CD8-positive, alpha-beta memory T cell (primary cell): ENCODE measurements at places on chromosomes 5 and 9.

- no peak for DNase-seq
Observed at GRCh38 chr9:21454149-21454548, 13.9 kb downstream of the IFNA1 start.

DNA sequence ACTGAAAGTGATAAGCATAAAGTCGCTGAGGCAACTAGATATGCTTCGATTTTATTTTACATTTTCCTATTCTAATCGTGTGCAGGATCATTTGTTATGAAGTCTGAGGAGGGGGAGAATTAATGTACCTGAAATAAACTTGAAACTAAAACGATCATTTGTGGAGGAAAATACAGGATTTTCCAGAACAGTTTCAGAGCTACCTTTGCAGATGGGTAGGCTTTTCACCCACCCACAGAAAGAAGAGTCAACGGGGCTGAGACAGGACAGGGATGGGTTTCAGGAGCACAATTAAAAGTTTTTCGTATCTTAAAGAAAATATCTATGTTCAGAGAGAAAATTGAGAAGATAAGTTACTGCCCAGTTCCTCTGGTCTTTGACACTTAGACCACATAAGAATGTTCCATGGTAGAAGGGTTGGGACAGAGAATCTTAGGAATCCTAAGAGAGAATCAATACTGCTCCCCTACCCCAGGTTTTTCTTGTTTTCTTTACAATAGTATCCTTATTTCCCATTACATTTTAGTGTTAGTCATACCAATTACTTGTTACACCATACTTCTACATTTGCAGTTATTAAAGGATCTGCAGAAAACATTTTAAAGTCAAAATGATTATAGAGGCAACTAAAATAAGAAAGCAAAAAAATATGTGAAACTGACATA, 211.4 kb downstream of the DEPDC1B start:
- no peak for DNase-seq

DNA sequence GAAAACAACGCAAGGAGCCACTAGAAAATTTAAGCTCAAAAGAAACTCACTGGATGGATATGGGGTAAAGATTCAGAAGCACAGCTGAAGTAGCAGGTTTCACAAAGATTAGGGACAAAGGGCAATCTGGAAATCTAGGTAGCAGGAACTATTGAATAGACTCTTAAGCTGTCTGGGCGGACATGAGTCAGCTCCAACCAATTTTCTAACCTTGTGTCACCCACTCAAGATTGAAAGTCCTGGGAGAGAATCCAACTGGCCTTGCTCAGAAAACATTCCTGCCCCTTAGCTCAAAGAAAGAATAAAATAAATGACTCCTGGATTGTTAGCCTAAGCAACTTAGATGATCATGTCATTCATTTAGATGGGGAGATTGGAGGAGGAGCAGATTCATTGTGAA, 69.2 kb downstream of the STK32A start:
- DNase-seq = no peak

DNA sequence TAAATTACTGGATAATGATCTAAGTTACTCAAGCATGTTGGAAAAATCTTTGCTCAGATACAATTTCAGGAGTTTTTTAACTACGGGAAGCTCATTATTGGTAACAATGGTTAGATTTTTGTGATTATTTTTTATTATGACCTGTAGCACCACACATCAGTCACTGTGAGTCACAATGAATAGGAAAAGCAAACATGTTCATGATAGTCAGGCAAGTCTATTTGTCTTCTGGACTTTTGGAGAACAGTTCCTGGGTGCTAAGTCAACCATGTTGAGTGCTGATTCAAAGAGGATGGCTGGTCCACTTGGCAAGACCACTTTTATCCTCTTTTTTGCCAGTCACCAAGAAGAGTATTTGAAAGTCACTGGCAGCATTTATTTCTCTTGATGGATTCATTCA, 403.2 kb downstream of the KIF4B start:
- no peak for DNase-seq

DNA sequence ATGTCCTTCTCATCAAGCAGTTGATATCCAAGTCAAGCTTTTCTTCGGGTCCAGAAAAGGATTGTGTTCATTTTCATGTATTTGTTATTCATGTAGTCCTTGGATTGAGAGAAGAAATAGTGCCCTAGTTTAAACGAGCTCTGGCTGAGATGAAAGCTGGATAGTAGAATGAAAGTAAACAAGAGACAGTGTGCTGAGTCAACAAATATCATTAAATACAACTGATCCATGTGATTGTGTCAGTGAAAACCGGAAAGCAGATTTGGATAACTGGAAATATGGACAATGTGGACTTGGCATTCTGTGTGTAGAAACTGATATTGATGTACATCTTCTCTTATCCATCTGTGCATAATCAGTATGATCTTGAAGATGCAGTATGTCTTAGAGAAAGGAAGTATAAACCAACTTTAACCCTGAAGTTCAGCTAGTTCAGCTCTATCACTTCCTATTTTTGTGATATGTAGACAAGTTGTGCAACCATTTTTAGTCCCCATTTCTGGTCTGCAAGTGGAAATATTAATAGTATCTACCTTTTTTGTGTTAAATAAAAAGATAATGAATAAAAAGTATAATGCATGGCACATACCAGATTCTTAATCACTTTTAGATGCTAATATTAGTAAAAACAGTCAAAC, 4.4 kb downstream of the MUSK start:
- DNase-seq = no peak

GRCh38 chr9:137745541-137745991, 126.8 kb downstream of the EHMT1 start:
- DNase-seq = no peak

GRCh38 chr5:140673187-140673976, at the start of gene DND1:
Gene DND1 (minus strand): TSS chr5:140673576. CDS start chr5:140673542, 34 bp downstream.
- DNase-seq = no peak

DNA sequence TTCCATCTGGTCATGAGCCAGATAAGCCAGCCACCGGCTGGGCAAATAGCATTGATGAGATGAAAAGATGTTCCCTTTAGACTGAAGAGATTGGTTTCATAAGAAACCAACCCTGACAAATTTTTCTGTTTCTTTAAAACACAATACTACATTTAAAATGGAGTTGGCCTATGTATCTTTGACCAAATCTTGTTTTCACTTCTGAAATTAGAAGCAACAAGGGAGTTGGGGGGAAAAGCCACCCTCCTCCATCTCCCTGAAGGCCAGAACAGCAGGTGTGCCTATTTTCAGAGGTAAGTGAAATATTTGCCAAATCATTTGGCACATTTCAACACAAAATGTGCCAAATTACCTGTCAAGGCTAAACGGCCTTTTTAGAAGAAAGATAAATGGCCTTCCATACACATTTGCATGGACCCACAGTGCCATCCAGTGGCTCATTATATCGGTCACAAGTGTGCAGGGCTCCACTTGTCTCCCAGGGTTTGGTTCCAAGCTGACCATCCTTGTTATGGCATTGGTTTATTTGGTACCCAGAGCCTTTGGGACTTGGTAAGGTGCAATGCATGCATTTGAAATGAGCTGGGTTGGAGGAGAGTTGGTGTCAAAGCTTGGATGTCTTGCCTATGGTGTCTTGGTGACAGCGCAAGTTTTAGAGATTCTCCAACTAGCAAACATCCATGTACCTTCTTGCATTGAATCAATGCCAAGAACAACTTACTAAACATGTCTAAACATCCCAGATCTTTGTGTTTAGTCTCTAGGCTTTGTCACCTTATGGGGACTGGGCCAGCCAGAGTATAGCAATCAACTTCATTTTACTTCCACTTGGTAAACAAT, 372.0 kb upstream of the KIF2A start:
- DNase-seq = no peak

- no peak for DNase-seq
Observed at GRCh38 chr9:36250079-36250478, 8.2 kb downstream of the GNE start.

GRCh38 chr5:75952963-75953362, 130.2 kb upstream of the SV2C start:
- DNase-seq = no peak

DNA sequence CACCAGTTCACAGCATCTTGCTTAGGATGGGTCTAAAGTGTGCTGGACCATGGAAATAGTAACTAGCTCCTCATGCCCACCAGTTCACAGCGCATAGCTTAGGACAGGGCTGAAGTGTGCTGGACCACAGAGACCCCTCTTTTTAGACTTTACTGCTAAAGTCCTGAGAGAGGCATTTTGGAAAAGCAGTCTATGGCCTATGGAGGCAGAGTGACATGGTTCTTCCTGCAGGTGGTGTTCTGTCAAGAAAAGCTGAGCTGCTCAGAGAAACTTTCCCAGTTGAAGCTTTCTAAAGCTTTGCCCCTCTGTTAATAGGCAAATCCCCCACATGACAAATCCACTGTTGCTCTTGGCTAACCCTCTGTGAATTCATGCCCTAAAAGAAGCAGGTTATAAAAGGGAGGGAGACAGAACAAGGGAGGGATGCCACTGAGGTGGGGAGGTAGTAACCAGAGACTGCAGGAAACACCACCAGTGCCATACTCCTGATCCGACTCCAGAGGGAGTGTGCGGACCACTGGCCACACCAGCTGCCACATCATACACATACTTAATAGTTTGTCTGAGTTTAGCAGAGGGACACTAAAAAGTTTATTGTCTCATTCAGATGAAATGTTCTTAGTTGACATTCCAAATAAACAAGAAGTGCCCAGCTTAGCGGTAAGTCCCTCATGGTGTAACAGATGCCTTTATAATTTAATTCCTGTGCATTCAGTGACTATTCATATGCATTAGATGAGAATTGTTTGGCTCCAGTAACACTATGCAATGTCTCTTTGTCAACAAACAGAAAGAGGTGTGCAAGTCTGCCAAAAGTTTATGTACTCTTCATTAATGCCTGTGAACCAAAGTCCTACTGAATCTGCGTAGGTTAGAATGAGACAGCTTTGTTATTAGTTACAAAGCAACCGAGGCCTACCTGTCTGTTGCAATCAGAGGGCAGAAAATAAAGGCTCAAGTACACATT, 236.2 kb upstream of the NFIL3 start:
- no peak for DNase-seq

DNA sequence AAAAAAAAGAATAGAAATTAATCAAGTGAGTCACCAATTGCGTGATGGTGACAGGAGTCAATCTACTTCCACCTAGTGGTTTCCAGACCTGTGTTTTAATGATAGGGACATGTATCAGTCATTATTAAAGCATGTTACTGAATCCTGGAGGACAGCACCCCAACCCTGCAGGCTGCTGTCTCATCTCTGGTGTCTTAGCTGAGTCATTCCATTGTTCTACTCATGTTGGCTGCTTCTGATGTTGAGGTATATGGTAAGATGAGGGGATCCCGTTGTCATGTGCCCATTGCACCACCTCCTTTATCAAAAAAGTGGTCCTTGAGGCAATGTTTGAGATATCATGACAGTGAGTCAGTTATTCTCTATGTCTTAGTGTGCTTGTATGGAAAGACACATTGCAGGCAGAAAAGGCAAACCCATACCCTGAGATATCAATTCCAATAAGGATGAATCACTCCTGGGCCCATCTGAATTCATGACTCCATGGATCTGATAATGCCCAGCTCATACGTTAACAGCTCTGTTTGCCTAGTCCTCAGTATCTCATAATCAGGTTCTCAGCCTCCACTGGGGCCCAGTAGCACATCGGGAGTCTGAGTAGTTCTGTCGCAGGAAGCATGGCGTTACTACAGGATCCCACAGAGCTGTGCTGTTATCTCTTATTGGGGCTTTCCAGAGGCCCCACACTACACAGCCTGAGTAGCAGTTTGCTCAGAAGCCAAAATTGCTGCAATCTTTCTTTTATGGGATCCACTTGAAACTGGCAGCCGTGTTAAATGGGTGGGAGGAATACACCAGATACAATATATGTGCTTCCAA, 31.2 kb downstream of the HMGCS1 start:
- no peak for DNase-seq

DNA sequence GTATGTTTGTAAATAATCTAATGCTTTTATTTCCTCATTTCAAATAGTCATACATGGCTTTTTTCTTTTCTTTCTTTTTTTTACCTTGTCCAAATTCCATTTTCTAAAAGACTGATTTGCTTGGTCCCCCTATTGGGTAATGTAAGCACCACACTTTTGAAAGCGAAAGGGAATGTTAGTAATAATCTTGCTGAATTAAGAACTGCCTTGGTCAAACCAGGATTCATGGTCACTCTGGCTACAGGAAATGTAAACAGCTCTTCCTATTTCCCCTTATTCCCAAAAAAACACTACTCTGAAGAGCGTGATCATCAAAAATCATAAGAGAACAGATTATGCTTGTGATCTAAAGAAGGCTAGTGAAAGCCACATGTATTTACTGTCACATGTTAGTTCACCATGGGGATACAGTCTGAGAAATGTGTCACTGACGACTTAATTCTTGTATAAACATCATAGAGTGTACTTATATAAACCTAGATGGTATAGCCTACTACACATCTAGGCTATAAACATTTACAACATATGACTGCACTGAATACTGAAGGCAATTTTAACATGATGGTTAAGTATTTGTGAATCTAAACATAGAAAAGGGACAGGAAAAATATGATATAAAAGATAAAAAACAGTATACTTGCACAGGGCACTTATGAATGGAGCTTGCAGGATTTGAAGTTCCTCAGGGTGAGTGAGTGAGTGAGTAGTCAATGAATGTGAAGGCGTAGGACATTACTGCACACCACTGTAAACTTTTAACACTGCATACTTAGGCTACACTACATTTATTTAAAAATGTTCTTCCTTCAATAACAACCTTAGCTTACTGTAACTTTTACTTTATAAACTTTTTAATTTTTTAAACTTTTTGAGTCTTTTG, 75.3 kb downstream of the HMGCR start:
- no peak for DNase-seq

GRCh38 chr5:74616236-74617146, 24.0 kb downstream of the ENC1 start:
- no peak for DNase-seq

- DNase-seq = no peak
Observed at GRCh38 chr5:1673042-1673677, 126.5 kb downstream of the MRPL36 start.

DNA sequence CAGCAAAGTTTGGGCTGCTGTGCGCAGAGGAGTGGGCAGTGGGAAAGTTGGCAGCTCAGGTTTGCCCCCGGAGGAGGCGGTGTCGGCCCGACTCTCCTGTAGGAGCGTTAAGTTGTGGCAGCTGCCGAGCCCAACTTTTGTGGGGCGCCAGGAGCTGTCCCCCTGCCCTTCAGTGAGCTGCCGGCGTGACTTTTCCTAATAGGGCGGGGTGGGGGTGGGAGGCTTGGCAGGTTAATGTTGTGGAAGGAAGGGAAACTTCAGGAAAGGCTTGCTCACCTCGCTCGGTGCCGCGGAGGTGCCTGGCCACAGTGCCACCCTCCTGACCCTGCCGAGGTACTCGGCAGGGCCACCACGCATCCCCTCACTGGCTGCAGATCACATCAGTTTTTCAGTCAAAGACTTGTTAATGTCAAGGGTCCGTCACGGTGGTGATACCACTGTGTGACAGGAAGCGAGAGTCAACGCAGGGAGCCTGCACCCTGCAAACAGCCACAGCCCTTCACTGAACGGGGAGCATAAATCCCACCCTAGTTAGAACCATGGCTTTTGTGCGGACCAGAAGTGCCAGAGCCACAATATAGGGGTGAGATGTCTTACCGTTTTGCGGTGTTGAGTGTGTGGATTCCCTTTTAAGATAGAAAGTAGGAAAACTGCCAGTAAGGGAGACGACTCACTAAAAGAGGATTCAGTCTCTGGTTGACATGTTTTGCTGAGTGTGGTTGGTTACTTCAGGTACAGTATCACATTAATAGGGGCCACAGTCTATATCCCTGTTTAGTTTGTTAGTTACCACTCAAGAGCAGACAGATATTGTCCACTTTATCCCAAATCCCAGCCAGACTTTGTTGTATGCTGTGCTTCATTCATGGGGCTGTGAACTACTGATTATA, 796 bp downstream of the LNPEP start:
- peak; percentile 67 for DNase-seq
